Stimulated activated CD4-positive, alpha-beta T cell treated with anti-CD3 and anti-CD28 coated beads, TNF-alpha, amount 100 ng/mL, for 1 hour (primary cell): ENCODE measurements at places on chromosomes 5 and 9.

DNA sequence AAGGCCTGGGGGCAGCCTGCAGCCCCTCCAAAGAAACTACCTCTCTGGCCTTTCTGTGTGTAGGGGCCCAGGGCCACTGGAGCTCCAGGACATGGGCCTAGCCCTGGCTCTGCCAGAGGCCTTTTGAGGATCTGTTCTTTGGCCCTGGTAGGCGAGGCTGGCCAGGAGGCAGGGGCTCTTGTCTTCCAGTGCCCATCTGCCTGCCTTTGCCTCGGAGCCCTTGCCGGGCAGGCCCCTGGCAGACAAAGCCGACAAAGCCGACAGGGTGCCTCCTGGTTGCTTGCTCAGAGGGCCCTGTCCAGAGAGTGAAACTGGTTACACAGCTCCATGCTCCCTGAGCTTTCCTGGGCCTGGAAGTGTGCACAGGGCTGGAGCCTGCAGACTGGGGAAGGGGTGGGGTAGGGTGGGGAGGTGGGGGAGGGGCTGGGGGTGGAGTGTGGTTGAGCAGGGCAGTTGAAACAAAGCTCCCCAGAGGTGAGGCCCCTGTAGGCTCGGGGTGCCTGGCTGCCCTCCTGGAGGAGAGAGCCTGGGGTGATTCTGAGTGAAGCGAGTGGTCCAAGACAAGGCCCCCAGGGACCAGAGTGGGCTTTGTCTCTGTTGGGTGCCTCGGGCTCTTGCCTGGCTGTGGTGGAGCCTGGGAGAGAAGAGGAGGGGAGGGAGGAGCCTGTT lies 29.3 kb downstream of the PTPA start:
- no peak for DNase-seq

- no peak for DNase-seq
These were observed 29.9 kb upstream of the UBE2QL1 start for GRCh38 chr5:6418679-6419276.

- no peak for DNase-seq
These were observed 504.7 kb downstream of the CCDC171 start for GRCh38 chr9:16057541-16057940.

DNA sequence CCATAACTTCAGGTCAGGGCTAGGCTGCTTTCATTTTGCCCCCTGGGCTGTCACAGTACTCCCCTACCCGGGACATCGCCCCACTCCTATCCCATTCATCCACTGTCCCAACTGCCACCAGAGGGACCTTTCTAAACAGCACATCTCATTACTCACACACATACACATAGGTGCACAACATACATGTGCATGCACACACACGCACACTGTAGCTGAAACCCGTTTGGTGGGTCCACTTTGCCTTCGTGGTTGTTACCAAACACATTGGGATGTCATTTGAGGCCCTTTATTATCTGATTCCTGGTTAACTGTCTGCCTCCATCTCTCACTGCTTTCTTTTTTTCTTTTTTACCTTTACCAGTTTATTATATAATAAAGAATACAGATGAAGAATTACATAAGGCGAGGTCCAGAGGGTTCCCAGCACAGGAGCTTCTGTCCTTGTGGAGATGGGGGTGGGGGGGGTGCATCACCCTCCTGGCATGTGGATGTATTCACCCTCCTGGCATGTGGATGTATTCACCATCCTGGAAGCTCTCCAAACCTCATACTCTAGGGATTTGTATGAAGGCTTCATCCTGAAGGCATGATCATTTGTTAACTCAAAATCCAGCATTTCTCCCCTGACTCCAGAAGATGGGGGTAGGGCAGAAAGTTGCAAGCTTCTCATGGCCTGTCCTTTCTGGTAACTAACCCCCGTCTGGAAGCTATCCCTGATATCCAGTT lies 186.0 kb downstream of the GOLPH3 start:
- no peak for DNase-seq

DNA sequence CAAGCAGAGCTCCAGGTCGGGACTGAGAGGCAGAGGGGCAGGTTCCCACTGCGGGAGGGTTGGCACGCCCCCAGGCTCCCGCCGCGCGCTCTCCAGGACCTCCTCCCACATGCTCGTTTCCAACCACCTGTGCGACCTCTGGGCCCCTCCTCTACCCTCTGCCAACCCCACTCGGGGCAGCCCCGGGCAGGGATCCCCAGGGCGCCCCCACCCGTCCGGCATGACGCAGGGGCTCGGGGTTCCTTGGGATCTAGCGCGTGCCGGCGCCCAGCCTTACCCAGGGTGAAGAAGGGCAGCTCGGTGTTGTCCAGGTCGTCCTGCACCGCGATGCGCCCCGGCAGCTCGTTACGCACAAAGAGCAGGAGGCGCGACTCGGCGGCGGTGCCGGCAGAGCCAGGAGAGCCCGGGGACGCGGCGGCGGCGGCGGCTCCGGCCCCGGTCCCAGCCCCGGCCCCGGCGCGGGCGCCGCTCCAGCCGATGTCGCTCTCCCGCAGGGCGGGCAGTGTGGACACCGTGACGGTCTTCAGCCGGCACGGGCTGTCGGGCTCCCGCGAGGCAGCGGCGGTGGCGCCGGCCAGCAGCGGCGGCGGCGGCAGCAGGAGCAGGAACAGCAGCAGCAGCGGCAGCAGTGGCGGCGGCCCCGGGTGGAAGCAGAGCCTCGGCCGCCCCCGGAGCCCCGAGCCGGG lies 494 bp downstream of the ASTN2 start:
- no peak for DNase-seq

DNA sequence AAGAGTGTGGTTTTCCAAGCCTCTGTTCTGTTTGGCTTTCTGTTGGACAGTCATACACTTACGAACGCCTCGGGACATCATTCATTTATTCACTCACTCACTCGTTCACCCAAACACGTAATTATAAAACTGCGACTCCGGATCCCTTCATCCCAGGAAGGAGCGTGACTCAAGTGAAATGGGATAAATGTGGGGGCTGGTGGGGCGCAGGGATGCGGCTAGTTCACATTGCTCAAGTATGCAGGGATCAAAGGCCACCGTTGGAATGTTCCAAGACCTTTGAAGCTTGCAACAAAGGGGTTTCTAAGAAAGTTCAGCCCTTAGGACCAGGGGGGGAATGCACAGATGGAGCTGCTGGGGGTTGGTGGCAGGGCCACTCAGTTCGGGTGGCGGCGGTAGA lies 64.2 kb downstream of the CFAP77 start:
- DNase-seq, result no peak

GRCh38 chr5:93342563-93343061 lies 238.4 kb downstream of the NR2F1-AS1 start:
- DNase-seq, result no peak

GRCh38 chr5:26843677-26844076 lies 194.7 kb downstream of the CDH9 start:
- DNase-seq, result no peak

GRCh38 chr5:101811466-101811865 lies 484.6 kb downstream of the SLCO4C1 start:
- no peak for DNase-seq

- no peak for DNase-seq
These were observed 79.3 kb upstream of the PRLR start for GRCh38 chr5:35309365-35310130.

- DNase-seq, result no peak
These were observed 126.8 kb upstream of the MRPS30 start for GRCh38 chr5:44681906-44682305.

GRCh38 chr9:121607434-121608167 lies 43.8 kb upstream of the DAB2IP start:
- DNase-seq, result no peak

DNA sequence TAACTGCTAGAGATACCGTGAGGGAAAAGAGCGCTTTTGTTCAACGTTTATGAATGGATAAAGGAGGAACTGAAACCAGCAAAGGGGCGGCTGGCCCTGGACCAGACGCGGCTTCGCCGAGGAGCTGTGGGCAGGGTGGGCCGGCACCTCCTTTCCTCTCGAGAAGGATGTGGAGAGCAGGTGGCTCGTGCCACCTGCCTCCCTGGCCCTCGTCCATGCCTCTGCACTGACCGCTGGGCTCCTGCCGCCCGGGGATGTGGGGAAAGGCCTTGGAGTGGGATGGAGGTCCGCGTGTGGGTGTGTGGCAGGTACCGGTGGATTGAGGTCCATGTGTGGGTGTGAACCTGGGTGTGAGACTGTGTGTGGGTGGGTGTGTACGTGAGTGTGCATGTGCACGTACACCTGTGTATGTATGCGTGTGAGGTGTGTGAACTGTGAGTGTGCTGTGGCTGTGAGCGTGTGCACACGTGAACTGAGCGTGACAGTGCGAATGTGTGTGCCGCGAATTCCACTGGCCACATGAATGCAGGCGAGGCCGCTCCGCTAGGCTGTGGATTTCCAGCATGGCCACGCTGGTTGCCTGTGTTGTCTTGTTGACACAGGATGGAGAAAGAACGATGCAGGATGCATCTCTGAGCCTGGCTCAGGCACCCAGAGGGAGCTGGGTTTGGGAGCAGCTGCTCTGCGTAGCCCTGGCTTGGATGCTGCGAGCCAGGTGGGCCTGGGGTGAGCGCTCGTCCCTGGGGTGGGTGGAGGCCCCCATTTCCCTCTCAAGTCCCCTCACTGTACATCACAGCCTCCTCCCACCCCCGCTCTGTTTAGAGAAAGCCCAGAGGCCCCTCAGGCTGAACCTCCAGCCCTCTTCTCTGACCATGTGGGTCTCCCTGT lies 4.4 kb upstream of the CEP72 start:
- DNase-seq, result no peak

DNA sequence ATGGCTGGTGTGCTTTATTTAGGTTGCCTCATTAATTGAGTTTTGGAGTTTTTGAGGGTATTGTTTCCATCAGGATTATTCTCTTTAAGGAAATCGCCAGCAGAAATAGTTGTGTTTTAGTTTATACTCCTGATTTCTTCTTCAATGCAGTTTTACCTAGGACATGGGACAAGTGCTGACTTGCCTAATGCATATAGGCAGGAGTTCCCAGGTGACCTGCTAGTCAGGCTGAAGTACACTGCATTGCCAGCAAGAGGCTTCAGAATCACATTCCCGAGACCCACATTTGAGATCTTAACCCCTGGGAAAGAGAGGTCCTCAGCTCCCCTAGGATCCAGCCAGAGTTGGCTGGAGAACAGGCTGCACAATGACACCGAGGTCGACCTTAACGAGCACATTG lies 1.5 kb upstream of the OR1N2 start:
- DNase-seq, result no peak

- no peak for DNase-seq
These were observed 34.1 kb upstream of the SIL1 start for GRCh38 chr5:139232147-139232724.

- DNase-seq, result no peak
These were observed 17.4 kb upstream of the LARP1 start for GRCh38 chr5:154737667-154738320.

- no peak for DNase-seq
These were observed 83.3 kb upstream of the CXCL14 start for GRCh38 chr5:135662061-135662481.

GRCh38 chr9:86340356-86341006 lies 13.7 kb downstream of the TUT7 start:
- no peak for DNase-seq

GRCh38 chr9:37471942-37472684 lies 6.9 kb upstream of the ZBTB5 start:
- no peak for DNase-seq

DNA sequence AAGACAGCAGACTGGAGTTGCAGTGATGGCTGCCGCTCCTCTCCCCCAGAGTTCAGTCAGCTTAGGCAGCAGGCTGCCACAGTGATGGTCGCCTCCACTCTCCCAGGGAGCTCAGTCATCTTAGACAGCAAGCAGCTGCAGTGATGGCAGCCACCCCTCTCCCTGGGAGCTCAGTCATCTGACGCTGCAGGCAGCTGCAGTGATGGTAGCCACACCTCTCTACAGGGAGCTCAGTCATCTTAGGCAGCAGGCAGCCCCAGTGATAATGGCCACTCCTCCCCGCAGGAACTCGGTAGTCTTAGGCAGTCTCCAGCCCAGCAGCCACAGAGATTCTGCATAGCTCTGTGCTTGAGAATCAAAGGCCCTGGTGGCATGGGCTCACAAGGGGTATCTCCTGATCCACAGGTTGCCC lies 582.7 kb downstream of the DTWD2 start:
- DNase-seq, result no peak

DNA sequence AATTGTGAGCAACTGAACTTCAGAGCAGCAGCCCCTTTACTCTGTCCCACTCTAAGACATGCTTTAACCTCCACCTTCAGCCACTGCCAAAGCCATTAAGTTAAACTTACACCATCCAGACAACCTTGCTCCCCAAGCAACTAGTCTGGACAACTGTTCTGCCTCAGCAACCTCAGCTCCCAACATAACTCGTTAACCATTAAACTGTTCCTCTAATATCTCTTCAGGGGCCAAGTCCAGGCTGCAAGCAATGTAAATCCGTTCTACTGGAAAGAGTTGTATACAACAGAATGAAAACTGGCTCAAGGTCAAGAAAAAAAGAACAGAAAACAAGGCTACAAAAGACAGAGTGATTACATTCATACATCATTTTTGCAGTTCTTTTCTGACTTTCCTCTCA lies 131.7 kb upstream of the TARS1 start:
- DNase-seq, result no peak

DNA sequence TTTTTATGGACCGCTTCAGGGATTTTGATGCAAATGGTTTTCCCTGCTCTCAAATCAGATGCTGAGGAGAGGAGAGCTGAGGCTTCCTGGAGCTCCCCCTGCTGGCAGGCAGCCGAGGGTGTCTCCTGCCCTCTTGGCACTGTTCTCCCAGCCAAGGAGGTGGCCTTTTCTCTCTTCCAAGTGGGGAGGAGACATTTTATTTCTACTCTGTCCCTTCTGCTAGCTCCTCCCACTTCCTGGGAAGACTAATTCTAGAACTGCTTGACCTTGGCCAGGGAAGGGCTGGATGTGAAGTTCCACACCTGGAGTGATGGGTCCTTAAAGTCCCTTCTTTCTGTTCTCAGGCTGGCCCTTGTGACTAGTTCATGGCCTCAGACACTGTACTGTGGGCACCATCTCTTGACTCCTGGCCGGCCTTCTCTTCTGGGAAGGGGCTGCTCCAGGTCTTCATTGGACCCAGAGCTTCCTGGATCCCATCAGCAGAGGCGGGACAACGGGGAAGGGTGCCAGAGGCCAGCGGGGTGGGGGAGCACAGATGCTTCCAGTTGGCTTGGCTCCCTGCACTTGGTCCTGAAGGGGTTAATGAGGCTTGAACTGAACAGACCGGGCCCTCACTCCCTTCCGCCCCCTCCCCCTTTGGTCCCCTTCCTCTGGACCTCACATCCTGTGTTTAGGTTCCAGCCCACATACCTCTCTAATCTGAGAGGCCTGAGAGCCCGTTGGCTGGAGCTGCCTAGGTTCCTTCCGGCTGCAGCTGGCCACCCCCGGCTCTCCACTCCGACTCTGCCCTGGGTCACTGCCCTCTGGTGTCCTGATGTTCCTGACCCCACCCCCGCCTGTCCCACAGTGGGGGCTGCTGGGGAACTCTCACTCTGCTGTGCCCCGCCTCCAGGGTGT lies 32.1 kb downstream of the PTPA start:
- peak; percentile 31 for DNase-seq

- no peak for DNase-seq
These were observed 46.4 kb upstream of the SELENOP start for GRCh38 chr5:42858031-42858643.

- no peak for DNase-seq
These were observed 61.1 kb downstream of the EGFLAM start for GRCh38 chr5:38319491-38319890.

DNA sequence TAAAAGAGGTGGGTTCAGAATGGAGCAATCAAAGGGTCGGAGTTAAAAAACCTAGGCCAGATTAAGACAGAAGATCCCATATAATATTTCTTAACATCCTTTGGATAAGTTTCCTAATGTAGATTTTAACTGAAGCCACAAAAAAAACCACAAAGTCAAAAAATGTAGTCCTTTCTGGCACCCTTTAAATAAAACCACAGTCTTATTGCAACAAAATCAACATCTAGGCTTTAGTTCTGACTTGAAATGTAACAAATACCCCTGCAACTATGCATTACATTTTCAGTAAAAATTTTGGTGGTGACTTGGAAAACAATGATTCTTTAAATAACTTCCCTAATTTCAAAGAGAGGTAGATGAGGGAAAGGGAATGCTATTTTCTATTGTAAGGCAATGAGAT lies 109.2 kb downstream of the PSAT1 start:
- DNase-seq, result no peak
